ENCODE measurements at places on chromosomes 11 and 22.

- ATAC-seq: no peak
Observed at GRCh38 chr11:120900643-120901042, 123.3 kb upstream of the TBCEL start.

DNA sequence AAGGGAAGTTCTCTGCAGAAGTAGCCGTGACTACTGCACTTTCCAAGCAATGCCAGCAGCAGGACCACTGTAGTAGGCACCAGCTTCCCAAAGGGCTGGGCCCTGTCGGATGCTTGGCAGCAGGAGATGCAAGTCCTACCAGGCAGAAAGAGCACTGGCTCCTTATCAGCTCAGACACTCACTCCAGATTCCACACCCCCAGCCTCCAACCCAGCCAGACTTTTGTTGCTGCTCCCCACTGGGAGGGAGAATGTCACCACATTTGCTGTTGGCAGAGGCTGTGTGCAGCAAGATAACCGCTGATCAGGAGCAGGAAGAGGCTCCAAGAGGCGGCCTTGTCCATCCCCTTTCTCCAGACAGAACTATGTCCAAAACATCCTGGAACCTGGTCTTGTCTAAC, 118.7 kb downstream of the C11orf58 start:
- ATAC-seq: no peak

DNA sequence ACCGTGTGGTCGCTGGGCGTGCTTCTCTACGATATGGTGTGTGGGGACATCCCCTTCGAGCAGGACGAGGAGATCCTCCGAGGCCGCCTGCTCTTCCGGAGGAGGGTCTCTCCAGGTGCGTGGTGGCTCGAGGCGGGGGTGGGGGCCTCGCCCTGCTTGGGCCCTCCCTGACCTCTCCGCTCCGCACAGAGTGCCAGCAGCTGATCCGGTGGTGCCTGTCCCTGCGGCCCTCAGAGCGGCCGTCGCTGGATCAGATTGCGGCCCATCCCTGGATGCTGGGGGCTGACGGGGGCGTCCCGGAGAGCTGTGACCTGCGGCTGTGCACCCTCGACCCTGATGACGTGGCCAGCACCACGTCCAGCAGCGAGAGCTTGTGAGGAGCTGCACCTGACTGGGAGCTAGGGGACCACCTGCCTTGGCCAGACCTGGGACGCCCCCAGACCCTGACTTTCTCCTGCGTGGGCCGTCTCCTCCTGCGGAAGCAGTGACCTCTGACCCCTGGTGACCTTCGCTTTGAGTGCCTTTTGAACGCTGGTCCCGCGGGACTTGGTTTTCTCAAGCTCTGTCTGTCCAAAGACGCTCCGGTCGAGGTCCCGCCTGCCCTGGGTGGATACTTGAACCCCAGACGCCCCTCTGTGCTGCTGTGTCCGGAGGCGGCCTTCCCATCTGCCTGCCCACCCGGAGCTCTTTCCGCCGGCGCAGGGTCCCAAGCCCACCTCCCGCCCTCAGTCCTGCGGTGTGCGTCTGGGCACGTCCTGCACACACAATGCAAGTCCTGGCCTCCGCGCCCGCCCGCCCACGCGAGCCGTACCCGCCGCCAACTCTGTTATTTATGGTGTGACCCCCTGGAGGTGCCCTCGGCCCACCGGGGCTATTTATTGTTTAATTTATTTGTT, 2.4 kb downstream of the PIM3 start:
- ATAC-seq: no peak

GRCh38 chr11:66716996-66717395, 12.0 kb downstream of the SPTBN2 start:
- ATAC-seq: no peak

DNA sequence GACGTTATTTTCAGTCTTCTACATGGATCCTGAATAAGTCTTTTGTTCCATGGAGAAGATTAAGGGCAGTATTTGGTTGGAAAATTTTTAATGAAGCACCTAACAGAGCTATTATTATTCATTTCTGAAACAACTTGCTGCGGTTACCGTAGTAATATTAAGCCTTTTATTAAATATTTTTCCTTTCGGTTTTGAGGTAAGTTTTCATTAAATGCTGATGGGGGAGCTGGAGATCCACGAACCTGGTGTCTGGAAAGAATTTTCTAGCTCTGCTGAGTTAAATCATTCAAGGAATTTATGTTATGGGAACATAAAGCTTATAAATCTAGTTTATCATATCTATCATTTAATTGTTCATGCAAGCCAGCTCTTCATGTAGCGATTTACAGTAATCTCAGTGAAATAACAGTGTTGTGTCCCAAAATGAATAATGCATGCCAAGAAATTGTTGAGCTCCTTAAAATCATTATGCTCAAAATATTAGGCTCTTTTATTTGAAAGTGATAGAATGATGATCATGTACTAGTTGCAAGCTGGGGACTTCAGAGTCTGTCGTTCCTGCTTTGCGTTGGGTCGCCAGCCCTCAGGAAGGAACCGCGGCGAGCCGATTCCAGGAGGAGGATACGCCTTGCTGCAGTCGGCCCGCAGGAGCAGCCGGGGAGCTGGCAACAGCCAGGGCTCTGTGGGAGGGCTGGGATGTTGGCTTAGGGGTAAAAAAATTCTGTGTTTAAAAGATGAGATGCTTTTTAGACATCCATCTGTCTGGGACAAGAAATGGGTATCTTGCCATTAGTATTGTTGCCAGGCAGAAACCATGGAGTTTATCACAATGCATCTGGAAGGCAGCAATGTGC, 83.1 kb downstream of the TBC1D22A start:
- ATAC-seq: no peak

DNA sequence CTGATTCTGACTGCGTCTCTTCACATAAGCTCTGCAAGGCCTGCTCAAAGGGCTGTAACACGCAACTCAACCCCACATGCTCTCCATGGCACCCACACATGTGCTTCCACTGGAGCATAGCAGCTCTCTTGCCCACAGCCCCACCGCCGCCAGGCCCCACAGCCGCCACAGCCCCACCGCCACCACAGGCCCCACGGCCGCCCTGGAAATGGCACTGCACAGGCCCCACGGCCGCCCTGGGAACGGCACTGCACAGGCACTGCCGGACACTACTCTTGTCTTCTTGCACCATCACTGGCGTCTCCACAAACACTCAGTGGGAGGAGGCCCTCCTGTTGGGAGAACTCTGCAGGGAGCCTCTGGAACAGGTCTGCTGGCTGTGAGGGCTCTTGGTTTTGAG, 8.6 kb downstream of the MOB2 start:
- ATAC-seq: no peak

- ATAC-seq: peak; percentile 94
Observed at GRCh38 chr11:12066056-12066798, 44.2 kb upstream of the MICAL2 start.

GRCh38 chr22:27613099-27614005, 188.2 kb downstream of the MN1 start:
- ATAC-seq: no peak

DNA sequence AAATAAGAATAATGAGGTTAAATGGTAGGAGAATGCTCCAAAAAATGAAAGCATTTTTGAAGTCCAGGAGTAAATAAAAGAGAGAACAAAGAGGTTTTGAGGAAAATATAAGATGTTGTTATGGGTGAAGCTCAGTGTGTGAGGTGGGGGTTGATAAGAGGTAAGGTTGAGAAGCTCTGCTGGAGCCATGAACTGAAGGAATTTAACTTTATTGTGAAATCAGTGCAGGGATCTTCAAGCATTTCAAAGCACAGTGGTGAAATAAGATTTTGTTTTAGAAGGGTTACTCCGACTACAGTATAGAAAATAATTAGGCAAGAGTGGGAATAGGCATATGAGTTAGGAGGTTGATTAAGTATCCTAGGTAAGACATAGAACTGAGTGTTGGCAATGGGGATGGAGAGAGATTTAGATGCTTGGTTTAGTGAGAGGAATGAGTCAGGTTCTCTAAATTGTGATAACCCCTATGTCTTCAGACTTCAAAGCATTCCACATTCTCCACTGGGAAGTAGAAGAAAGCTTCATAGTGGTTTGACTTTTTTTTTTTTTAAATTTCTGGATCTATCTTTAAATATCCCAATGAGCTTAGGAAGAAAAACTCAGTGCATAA, 403.2 kb downstream of the AASDHPPT start:
- no peak for ATAC-seq
